Vein endothelial cell (primary cell): ENCODE measurements at places on chromosomes 6 and 20. TPM values are rescaled to one million over a fixed set of nuclear protein-coding genes. Genes with fewer than 3 reads are reported as not detected.

The PSORS1C2 gene
- not detected in 2 replicates for total RNA-seq

The GSTA3 gene
- not detected in 2 replicates for total RNA-seq

The CST4 gene
- total RNA-seq, result not detected in 2 replicates

The PIM1 gene
- 1.1 and 2.0 TPM in 2 replicates for total RNA-seq

The SPATA25 gene
- total RNA-seq, result 0.57 and 1.3 TPM in 2 replicates

The KHDC1L gene
- not detected in 2 replicates for total RNA-seq

The CAGE1 gene
- under 0.01 TPM in 1 of 2 replicates, not detected in the other for total RNA-seq

The RBM39 gene
- total RNA-seq, result 229 and 246 TPM in 2 replicates

The ADGRF4 gene
- not detected in 2 replicates for total RNA-seq

The GCNT2 gene
- total RNA-seq, result 18.9 and 26.3 TPM in 2 replicates

The HTR1E gene
- not detected in 2 replicates for total RNA-seq

The ROMO1 gene
- total RNA-seq, result 150 and 171 TPM in 2 replicates

The TULP1 gene
- total RNA-seq, result not detected in 2 replicates

The NOX3 gene
- not detected in 2 replicates for total RNA-seq

The DEF6 gene
- 0.96 and 0.98 TPM in 2 replicates for total RNA-seq

The ANKEF1 gene
- 1.6 and 3.3 TPM in 2 replicates for total RNA-seq

The FAM83C gene
- total RNA-seq, result not detected in 2 replicates

The APCDD1L gene
- 0.38 TPM in 1 of 2 replicates, not detected in the other for total RNA-seq

The SLC35B2 gene
- total RNA-seq, result 58.1 and 76.8 TPM in 2 replicates

The IPCEF1 gene
- total RNA-seq, result 0.96 and 2.3 TPM in 2 replicates

The ZNF391 gene
- under 0.01 and 1.6 TPM in 2 replicates for total RNA-seq

The MRAP2 gene
- total RNA-seq, result 3.6 and 3.8 TPM in 2 replicates

The OOEP gene
- not detected in 2 replicates for total RNA-seq
